ENCODE measurements at places on chromosomes 1 and 21.

- DNase-seq = no peak
Measured at GRCh38 chr1:7150724-7151280, 365.5 kb downstream of the CAMTA1 start.

- no peak for DNase-seq
Measured at GRCh38 chr21:41802198-41802584, 35.3 kb upstream of the RIPK4 start.

DNA sequence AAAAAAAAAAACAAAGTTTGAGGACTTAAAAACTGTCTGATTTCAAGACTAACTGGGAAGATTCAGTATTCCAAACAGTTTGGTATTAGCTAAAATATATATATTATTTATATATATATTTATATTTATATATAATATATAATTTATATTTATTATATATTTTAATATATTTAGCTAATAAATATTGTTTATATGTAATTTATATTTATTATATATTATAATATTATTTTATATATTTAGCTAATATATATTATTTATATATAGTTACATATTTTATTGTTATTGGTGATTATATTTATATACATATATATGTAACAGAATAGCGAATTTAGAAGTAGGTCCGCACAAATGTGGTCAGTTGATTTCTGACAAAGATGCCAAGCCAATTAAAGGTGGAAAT is 480.2 kb upstream of the C1orf87 start:
- DNase-seq = no peak

GRCh38 chr1:59291561-59291960 is 5.3 kb upstream of the FGGY start:
- no peak for DNase-seq

- DNase-seq = no peak
Measured at GRCh38 chr1:48405940-48406339, 66.1 kb downstream of the SPATA6 start.
